ENCODE measurements at places on chromosomes 3 and 15.

DNA sequence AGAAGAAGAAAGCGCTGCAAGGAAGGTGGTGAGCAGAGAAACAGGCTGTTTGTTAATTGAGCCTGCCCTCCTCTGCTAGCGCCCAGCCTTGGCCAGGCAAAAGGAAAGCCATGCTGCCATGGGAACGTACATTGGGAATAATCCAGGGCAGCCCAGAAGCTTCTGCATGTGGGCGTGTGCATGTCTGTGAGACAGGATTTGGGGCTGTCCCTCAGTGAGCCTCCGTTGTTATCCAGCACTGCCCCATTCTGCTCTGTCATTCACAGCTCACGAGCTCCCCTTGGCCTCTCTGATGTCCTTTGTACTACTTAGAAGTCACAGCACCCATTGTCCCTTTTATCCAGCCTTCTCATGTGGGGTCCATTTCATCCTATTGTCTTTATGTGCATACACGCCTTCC lies 239.1 kb upstream of the ROPN1 start:
- DNase-seq = no peak

- DNase-seq = peak; percentile 63
These were observed 61.4 kb downstream of the TUSC7 start for GRCh38 chr3:116770815-116771450.

GRCh38 chr3:147945968-147946519 lies 536.9 kb downstream of the ZIC1 start:
- DNase-seq = no peak

DNA sequence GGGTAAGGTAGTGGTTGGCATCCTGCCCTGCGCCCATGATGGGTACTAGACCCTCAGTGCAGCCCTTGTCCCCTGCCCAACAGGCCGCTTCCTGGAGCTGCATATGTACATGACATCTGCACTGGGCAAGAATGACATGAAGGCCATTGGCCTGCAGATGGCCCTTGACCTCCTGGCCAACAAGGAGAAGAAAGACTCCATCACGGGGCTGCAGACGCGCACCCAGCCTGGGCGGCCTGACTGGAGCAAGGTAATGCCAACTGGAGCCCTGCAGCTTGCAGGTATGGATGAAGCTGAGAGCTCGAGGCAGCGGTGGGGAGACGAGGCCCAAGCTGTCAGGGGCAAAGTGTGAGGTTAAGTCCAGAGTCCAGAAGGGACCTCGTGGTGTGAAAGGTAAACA lies 40.8 kb downstream of the NOX5 start:
- no peak for DNase-seq

DNA sequence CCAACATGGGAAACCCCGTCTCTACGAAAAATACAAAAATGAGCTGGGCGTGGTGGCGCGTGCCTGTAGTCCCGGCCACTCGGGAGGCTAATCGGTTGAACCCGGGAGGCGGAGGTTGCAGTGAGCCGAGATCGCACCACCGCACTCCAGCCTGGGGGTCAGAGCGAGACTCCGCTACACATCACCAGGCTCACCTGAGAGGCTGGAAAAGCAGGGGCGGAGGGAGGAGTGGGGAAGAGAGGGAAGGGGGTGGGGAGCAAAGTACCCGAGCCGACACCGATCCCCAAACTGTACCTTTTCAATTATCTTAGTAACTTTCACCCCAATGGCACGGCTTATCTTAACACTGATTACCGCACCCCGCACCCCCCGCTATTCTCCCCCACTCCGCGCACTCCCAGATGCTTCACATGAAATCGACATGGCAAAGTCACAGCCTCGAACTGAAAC lies 46.4 kb upstream of the SYNM start:
- no peak for DNase-seq

DNA sequence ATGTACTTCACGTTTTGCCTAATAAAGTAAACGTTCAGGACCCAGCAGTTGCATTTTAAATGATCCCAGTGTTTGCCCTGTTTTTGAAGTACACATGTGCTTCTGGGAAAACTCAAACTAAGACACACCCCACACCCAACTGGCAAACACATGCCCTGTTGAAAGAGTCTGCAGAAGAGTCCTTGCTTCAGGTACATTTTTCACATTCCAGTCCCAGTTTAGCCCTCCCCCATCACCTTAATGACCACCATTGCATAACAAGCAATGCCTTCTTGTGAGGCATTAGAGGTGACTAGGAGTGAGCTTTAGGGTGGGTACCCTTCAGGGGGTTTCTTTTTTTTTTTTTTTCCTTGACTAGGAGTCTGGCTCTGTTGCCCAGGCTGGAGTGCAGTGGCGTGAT lies 322.3 kb downstream of the CNTN4 start:
- DNase-seq = no peak

- no peak for DNase-seq
These were observed 18.6 kb upstream of the PRSS50 start for GRCh38 chr3:46736006-46736872.

GRCh38 chr3:100425316-100425715 lies 24.0 kb downstream of the LNP1 start:
- DNase-seq = no peak

DNA sequence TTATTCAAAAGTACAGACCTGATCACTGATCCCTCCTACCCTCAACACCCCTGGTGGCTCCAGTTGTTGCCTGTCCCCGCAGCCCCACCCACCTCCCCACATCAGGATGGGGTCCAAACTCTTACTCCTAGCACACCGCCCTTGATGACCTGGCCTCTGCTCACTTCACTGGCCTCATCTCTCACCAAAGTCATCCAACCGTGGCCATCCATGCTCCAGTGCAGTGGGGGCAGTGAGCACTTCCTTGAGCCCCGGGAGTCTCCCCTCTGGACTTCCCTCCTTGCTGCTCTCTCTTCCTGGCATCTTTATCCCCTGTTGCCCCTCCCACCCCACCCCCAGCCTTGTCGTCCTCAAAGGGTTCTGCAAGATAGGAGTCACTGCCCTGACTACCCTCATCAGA lies 191.1 kb downstream of the CACNA2D3 start:
- DNase-seq = no peak

- DNase-seq = no peak
These were observed 6.0 kb downstream of the IP6K1 start for GRCh38 chr3:49780080-49780974.

- no peak for DNase-seq
These were observed 289.8 kb upstream of the ROPN1 start for GRCh38 chr3:124281453-124282316.

- DNase-seq = no peak
These were observed 57.8 kb downstream of the MEGF11 start for GRCh38 chr15:66195621-66196230.

DNA sequence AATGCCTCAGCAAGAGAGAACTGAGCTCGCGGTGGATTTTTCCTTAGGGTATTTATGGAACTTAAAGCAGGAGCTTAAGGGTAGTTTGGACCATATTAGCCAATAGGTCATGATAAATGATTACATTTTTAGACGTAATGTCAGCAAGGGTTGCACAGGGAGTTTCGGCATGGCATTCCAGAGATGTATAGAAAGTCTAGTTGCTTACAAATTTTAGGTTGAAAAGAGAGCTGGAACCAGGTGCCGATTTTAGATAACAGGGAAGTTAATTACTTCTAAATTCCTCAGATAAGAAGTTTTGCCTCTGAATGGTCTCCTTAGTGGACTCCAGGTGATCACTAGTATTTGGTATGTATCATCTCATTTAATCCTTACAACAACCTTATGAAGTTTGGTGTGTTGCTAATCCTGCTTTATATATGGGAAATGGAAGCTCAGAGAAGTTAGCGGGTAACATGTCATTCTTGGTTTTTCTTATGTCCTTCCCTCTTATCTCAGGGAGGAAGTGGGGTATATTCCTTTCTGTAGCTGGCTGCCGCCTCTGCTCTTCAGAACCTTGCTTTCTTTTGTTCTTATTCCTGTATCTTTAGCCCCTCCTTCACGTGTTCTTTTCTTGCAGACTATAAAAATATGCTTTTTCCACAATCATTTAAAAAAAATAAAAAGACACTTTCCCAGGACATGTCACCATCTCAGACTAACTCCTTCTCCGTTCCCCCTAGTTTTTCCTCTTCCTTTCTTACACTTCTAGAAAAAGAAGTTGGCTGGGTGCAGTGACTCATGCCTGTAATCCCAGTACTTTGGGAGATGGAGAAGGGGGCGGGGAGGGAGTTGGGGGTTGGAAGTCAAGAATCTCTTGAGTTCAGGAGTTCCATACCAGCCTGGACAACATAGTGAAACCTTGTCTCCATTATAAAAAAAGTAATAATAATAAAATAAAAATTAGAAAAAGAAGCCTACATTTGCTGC lies 25.7 kb downstream of the IQGAP1 start:
- no peak for DNase-seq

DNA sequence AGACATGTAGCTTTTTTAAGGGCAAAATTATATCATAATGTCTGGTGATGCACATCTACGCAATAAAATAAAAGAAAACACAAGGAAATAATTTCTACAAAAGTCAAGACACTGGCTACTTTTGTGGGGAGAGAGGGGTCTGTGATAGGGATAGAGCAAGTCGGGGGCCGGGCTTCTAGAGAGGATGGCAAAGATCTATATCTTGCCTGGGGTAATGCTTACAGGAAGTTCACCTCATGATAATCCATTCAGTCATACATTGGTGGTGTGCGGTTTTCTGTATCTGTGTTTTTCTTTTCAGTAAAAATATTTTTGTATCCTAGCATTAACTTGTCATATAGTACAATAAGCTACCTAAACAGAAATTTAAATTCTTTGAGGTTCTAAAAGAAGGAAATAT lies 178.8 kb downstream of the ARRDC4 start:
- no peak for DNase-seq

DNA sequence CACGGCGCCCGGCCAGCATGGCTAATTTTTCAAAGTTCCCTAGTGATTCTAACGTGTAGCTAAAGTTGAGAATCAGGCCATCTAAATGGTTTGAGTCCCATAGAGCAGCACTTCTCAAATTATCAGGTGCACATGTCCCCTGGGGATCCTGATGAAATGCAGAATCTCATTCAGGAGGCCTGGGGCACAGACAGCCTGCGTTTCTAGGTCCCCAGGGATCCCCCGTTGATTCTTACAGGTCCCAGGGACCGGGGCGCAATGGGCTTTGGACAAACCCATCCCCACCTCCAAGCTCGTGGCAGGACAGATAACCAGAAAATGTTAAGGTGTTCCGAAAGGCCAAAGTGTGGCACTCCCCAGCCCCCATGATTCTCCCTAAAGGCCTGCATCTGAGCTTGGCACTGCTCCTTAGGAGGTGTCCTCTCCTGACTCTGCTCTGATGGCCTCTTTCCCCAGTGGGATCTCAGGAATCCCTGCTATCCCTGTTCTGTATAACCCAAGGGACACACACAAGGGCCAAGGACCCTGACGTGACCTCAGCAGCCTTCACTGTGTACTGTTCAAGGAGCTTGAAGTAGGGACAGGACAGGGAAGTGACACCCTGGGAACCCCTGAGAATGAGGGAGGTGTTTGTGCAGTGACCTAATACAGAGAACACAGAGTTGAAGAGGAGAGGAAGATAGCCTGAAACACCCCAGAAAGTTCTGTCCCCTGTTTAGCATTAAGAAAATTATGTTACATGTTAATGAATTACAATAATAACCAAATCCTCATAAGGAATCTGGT lies 8.0 kb downstream of the LRRK1 start:
- DNase-seq = no peak

GRCh38 chr3:88131695-88132094 lies 18.1 kb upstream of the C3orf38 start:
- DNase-seq = no peak

- DNase-seq = no peak
These were observed 12.8 kb upstream of the GATA2 start for GRCh38 chr3:128505771-128506170.

DNA sequence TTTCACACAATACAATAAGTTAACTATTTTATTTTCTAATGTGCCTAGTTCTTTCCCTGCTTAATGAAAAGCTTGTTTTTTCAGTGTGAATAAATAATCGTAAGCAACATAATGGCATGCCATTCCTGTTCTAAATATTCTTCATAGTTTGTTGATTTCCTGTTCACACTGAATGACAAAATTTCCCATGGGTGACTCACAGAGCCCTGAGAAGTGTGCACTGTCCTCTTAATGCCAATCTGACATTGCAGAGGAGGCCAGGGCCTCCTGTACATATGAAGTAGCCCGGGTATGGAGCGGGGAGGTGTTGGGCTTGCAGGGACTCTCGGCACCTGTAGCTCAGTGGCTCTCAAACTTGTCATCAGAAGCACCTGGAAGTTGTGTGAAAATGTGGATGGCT lies 24.3 kb downstream of the CCR3 start:
- no peak for DNase-seq

DNA sequence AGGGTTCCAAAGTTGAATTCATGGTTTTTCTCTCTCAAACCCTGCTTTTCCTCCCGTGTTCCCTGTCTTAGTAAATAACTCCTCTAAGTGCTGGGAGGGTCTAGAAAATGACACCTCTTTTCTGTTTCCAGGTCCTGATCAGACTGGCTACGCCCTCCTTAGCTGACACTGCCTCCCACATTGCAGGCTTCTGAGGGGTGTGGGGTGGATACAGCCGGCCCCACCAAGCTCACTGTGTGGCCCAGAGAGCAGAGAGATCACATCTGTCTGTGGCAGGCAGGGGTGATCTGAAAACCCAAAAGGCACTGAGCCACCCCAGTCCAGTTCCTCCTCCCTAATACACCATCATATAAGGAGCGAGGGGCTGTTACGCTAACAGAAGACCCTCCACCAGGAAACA lies 62.7 kb downstream of the BDH1 start:
- DNase-seq = no peak

DNA sequence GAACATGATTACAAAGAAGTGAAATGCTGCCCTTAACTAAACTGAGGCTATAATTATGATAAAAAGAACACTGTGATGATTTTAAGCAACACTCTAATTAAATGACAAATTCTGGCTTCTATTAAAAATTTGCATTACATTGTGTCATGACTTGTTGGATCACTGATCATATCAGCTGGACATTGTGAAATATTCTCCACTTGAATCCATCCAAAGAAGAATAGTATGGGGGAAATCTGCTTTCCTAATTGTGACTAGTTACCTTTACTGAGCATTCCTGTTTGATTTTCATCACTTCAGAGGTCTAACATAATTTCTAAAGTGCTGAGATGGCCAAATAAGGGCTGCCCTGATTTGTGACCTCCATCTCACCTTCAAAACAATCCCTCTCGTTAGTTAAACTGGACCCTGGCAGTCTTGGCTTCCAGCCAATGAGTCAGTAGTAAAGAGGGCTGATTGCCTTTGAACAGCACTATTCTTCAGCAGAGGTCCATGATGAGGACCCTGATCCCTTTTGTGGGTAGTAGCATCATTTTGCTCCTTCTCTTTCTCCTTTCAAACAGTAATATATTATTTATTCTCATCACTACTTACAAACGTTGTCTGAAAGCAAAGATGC lies 53.5 kb upstream of the LEKR1 start:
- DNase-seq = no peak

Measured in occipital lobe (tissue), 3 donors.